ENCODE measurements at places on chromosomes 11 and 22. TPM values are rescaled to one million over a fixed set of nuclear protein-coding genes. Genes with fewer than 3 reads are reported as not detected.

DNA sequence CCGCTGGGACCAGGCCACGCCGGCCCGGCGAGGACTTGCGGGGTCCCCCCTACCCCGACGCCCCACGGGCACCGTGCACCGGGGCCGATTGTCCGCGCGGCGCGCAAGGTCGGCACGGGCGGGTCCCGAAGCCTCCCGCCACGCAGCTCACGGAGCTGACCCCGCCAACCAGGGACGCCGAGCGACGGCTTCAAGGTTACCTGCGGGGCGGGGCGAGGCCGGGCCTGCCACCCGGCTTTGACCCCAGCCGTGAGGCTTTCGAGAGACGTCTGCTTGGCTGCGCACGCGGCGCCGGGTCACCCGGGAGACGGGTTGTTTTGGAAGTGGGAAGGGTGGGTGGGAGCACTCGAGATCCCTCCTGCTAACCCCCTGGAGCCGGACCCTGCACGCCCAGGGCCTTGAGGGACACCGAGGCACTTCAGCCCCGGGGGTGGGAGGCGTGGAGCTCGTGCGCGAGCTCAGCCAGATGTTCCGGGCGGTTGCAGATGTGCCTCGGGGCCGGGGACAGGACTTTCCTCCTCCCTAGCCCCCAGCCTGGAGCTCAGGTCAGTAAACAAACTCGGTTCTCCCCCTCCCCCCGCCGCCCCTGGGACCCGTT is 3.2 kb upstream of the WNT11 start:
- no peaks in the 10 kb centered on the region for H3K36me3 ChIP-seq
- peaks cover 8% of the 10 kb centered on the region for H3K4me1 ChIP-seq
- H3K27ac ChIP-seq: no peak overlapping the region
- H3K4me3 ChIP-seq: no peak overlapping the region
- H3K27me3 ChIP-seq: peaks cover 13% of the 10 kb centered on the region

- 0 out of 2 replicates have a peak, but pooled peaks cover 12% of the 10 kb centered on the region for H3K27me3 ChIP-seq
- H3K4me1 ChIP-seq: no peaks in the 10 kb centered on the region
- no peak overlapping the region for H3K27ac ChIP-seq
- no peaks in the 10 kb centered on the region for H3K36me3 ChIP-seq
These were observed 15.5 kb downstream of the OR6Q1 start for GRCh38 chr11:58046231-58046630.

DNA sequence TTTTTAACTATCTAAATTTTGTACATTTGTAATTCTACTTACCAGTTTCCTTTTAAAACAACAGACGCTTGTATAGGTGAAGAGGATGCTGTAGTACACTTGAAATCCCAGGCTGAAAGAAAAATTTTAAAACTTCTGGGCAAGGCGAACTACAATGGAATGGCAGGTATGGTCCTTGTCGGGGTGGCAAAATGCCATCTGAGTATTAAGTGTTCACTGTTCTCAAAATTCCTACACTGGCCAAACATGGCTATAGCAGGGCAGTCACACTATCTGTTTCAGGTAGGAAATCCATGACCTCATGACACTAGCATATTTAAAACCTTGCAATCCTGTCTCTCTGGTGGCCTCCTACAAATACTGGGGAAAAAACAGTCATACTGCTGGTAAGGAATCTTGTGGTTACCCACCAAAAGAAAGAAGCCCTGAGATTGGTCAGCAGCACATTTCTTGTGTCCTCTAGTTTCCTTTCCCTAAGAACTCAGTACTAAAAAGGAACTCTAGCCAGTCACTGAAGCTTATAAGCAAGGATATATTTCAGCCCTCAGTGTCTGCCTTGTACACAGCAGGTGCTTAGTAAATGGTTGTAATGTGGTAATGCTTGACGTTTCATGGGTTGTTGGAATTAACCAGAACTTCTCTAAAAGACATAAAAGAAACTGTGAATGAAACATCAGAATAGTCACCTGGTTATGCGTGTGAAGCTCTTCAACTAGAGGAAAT is 5.2 kb upstream of the ZC3H12C start:
- DNase-seq: no peak
- peaks cover 4% of the 10 kb centered on the region for H3K4me1 ChIP-seq
- no peak overlapping the region for H3K4me3 ChIP-seq
- no peaks in the 10 kb centered on the region for H3K27me3 ChIP-seq
- H3K36me3 ChIP-seq: no peaks in the 10 kb centered on the region

DNA sequence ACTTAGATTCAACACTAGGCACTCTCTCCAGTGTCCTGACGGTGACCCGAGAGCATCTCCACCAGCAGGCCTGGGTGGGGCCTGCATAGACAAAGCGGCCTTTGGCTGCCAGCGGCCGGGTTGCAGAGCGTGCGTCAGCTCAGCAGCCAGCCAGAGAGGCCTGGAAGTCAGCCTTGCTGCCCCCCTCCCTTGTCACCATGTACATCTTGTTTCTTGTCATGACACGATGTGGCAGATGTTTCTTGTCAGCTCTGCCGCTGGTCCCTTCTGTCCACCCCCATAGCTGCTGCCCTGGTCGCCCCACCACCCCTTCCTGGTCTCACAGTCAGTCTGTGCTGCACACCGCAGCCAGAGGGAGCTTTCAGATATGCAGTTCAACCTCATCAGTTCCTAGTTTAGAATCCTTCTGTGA is 33.1 kb upstream of the CBX7 start:
- H3K36me3 ChIP-seq: no peaks in the 10 kb centered on the region
- H3K27me3 ChIP-seq: no peaks in the 10 kb centered on the region
- no peak for DNase-seq

DNA sequence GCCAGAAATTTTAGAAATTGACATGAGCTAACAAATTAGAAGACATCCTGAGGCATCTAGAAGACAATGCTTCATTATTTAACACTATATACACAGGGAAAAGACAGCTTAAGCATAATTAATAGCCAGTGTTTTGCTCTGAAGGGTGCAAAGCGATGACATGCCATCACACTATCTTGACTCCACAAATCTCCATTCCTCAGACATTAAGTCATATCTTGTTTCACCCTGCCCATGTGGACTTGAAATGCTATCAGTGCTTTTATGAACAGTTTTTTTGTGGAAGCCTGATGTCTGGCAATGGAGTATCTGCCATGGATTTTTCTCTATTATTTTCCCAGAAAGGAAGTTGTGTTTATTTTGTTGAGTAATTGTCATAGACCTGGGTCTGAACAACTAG is 2.3 kb downstream of the CARD18 start:
- no peaks in the 10 kb centered on the region for H3K4me1 ChIP-seq
- no peaks in the 10 kb centered on the region for H3K27me3 ChIP-seq
- H3K4me3 ChIP-seq: no peak overlapping the region

DNA sequence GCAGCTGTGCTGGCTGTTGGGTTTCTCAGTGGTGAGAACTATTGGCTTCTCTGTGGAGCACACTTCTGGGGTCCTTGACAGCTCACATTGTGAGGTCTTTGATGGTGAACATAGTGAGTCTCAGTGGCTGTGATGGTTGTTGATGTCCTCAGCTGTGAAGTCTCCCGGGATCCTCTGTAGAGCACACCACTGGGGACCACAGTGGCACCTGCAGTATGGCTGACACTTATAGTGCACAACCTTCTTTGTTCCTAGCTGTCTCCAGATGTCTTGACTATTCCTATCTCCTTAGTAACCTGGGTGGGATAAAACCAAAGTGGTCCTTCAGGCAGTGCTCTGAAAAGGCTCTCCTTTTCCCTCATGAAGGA is 34.3 kb upstream of the CHORDC1 start:
- no peak overlapping the region for H3K4me3 ChIP-seq
- H3K36me3 ChIP-seq: no peaks in the 10 kb centered on the region
- H3K27me3 ChIP-seq: no peaks in the 10 kb centered on the region
- no peaks in the 10 kb centered on the region for H3K4me1 ChIP-seq

- no peak overlapping the region for H3K27ac ChIP-seq
- no peaks in the 10 kb centered on the region for H3K36me3 ChIP-seq
- no peaks in the 10 kb centered on the region for H3K27me3 ChIP-seq
These were observed 1.1 kb upstream of the CD6 start for GRCh38 chr11:60970369-60970774.

DNA sequence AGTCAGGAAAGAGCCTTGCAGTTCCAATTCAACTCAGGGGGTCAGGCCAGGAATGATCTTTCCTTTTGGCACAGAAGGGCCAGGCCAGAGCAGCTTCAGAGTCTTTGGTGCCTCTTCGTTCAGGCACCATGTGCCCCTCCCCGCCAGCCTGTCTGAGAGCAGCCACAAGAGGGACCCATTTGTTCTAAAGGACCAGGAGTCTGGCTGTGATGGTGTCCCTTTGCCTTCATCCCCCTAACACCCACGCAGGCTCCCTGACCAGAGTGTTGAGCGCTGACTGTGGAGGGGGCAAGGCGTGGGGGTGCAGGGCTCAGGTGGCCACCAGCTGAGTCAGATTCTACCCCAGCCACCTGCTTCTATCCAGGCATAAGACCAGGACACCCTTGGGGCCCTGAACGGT is 156.4 kb downstream of the TTC17 start:
- no peaks in the 10 kb centered on the region for H3K36me3 ChIP-seq
- no peak overlapping the region for H3K4me3 ChIP-seq
- H3K4me1 ChIP-seq: no peaks in the 10 kb centered on the region
- DNase-seq: no peak
- no peaks in the 10 kb centered on the region for H3K27me3 ChIP-seq

DNA sequence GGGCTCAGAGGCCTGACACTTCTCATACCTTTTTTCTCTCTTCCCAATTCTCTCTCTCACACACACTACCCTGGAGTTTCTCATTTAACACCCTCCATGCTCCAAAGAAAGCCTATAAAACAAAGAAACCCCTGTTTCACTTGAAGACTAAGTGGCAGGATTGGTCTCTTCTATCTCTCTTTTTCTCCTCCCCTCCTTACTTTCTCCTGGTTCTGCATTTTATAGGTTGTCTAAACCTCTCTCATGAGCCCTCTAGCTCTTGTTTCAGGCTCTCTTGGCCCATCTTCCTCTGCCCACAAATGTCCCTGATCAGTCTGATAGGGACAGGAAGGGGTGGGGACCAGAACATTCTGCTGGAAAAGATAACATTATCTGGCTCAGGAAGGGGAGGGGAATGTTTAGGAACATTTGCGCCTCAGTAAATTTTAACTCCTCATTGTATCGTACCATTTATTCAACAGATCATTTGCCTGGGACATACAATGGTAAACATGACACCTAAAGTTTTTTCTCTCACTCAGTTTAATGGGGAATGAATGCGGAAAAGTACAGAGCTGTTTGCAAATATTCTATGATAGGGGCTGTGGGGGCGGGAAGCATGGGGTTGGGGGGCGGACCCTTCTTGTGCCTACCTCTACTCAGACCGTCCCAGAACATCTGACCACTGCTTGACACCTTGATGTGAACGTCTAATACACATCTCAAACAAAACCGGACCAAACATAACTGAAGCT is 10.8 kb downstream of the CRYBA4 start:
- no peaks in the 10 kb centered on the region for H3K27me3 ChIP-seq
- no peak overlapping the region for H3K27ac ChIP-seq
- DNase-seq: no peak
- H3K4me1 ChIP-seq: no peaks in the 10 kb centered on the region
- no peak overlapping the region for H3K4me3 ChIP-seq
- no peaks in the 10 kb centered on the region for H3K36me3 ChIP-seq

GRCh38 chr22:26483043-26483438 is 542 bp downstream of the HPS4 start:
- peak overlapping the region; percentile 78 for H3K4me3 ChIP-seq
- H3K36me3 ChIP-seq: peaks cover 3% of the 10 kb centered on the region
- peak overlapping the region; percentile 79 for H3K27ac ChIP-seq
- peaks cover 10% of the 10 kb centered on the region for H3K4me1 ChIP-seq
- H3K27me3 ChIP-seq: no peaks in the 10 kb centered on the region

DNA sequence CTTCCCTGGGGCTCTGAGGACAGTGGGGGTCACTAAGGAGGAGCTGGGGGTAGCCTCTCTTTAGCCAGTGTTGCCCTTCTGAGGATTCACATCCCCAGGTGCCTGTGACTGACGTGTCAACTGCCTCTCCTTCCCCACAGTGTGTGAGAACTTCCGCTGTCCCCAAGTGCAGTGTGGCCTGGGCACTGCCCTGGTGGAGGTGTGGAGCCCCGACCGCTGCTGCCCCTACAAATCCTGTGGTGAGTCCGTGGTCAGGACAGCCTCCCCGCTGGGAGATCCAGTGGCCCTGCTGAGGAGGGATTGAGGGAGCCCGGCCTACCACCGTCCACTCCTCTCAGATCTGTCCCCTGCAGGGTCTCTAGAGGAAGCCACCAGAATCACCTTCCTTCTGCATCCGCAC is 81.1 kb upstream of the MYOD1 start:
- H3K27me3 ChIP-seq: no peaks in the 10 kb centered on the region
- no peaks in the 10 kb centered on the region for H3K36me3 ChIP-seq
- no peak for DNase-seq

DNA sequence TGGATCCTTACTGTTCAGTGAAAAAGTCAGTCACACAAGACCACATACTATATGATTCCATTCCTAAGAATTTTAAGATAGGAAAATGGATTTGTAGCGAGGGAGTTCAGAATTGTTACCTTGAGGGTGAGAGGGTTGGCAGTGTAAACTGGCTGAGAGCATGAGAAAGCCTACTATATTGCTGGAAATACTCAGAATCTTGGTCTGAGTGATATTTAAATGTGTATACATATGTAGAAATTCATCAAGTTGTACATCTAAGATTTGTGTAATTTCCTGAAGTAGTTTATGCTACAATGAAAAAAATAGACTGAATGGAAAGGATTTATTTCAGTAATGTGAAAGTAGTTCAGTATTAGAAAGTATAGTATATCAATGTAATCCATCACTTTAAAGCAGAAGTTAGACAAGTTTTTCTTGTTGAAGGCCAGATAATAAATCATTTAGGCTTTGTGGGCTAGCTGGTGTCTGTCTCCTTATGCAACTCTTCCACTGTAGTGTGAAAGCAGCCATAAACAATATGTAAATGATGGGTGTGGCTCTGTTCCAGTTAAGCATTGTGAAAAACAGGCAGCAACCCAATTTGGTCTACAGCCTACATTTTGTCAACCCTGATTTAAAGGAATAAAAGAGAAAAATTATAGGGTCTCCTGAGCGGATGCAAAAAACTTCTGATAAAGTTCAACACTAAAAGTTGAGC is 127.2 kb upstream of the THY1 start:
- no peak overlapping the region for H3K4me3 ChIP-seq
- H3K27me3 ChIP-seq: no peaks in the 10 kb centered on the region
- no peak for DNase-seq
- no peak overlapping the region for H3K27ac ChIP-seq
- H3K36me3 ChIP-seq: no peaks in the 10 kb centered on the region
- no peaks in the 10 kb centered on the region for H3K4me1 ChIP-seq

GRCh38 chr11:75731095-75731494 is 13.5 kb downstream of the MOGAT2 start:
- H3K36me3 ChIP-seq: no peaks in the 10 kb centered on the region
- H3K27ac ChIP-seq: no peak overlapping the region
- DNase-seq: no peak
- H3K4me3 ChIP-seq: no peak overlapping the region
- H3K27me3 ChIP-seq: no peaks in the 10 kb centered on the region

IGSF9B gene
- total RNA-seq: 12.4 TPM

MOB2 gene
- total RNA-seq: 25.7 TPM

OR5A1 gene
- not detected for total RNA-seq

FBLN1 gene
- total RNA-seq: 23.4 TPM

C22orf31 gene
- total RNA-seq: not detected

All from HCT116 (cell line).